ENCODE measurements at places on chromosomes 16 and 17.

DNA sequence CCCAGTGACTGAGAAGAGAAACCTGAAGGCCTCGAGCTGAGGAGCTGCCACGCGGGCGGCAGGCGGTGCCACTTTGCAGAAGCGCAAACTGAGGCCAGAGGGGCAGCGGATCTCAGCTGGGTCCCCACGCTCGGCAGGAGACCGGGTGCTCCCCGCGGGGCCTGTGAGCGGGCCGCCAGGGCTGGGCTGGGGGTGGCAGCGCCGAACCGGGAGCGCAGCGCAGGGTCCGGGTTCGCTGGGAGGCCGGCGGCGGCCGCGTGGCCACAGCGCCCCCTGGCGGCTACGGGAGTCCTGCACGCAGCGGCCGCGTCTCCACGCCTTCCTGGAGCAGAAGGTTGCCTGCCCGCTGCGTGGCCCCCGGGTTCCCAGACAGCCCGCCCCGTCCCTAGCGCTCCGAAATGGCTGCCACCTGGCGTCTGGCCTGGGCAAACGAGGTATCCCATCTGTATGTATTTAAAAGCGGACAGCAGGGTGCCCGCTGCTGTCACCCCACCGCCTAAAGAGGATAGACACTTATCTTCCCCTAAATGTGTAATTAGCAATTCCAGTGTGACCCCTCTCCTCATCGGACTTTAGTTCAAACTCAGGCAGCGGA is 96.1 kb upstream of the CDH5 start:
- no peak for DNase-seq

DNA sequence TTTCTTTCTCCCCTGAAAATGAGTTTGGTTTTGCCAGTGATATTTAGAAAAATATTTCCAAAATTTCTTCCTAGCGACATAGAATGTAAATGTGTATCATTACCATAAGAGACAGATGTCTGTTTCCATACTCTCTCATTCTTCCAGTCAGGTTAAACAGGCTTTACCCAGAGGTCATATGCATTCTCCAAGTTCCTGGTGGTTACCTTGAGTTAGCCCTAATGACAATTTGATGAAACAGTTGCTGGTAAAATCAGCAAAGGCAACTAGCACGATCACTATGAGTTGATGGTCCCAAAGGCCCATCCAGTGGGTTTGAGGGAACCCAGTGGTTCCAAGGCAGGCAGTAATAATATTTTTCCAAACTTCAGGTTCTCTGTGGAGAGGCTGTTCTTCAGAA is 103.6 kb upstream of the TBX2 start:
- no peak for DNase-seq

DNA sequence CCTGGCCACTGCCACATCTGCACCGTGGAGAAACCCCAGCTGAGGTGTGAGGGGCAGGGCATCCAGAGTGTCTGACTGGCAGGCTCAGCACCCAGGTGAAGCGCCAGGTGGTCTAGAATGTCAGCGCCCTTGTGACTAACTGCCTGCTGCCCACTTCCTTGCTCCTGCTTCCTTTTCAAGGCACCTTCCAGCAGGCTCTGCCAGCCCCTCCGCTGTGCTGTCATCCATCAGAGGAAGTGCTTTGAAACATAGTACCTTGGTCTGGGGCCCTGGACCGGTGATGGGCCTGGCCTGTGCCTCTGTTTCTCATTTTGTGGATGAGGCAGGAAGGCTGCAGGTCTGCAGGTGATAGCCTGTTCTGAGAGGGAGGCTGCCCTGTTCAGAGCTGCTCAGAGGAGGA is 5.5 kb downstream of the SPNS2 start:
- no peak for DNase-seq

- DNase-seq = no peak
Observed at GRCh38 chr16:6363896-6364607, 968.6 kb upstream of the RBFOX1 start.

DNA sequence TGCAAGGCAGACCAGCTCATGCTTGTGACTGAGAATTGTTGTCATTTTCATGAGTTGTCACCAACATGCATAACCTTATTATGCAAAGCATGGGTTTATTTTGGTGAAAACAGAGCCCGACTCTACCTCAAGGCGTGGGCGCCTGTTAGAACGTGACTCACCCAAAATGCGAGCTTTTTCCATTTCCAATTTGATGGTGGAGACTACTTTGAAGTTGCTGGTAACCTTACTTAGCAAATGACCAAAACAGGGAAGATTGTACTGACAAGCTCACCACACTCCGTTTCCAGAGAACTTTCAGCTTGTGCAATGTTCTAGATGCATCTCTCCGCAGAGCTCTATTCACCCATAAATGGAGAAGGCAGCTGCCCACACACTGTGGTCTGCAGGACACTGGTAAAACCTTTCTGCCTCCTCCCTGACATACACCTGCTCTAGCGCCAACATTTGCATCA is 284.5 kb downstream of the MAF start:
- no peak for DNase-seq

DNA sequence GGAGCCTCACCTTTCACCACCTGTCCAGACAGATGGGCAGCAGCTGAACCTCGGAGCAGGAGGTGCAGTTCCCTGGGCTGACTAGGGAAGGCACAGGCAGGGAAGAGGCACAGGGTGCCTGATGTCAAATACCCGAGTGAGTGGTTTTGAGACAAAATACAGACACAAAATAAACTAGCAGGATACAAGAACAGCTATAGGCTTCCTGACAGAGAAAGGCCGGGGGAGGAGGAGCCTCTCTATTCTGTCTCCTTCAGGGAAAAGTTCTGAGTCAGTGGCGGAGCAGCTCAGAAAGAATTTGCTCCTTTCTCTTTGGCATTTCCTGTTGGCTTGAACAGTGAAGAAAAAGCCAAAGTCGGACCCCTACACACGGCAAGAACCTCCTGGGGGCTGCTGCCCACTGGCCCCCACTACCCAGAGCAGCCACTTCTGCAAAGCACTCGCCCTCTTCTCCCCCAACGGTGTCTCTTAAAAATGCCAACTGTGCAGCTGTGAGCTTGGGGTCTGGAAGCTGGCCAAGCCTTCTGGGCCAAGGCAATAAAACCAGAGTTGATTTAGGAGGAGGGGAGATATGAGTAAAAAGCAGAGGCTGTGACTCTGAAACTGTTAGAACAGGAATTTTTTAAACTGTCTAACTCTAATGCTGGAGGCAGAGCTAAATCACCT is 14.4 kb upstream of the FAAP100 start:
- DNase-seq = peak; percentile 77
